ENCODE measurements at places on chromosomes 13 and 19.

- peak; percentile 15 for DNase-seq
These were observed 1.0 kb upstream of the CRYL1 start for GRCh38 chr13:20526664-20527063.

GRCh38 chr13:75226733-75227435 lies 255.1 kb downstream of the TBC1D4 start:
- no peak for DNase-seq

DNA sequence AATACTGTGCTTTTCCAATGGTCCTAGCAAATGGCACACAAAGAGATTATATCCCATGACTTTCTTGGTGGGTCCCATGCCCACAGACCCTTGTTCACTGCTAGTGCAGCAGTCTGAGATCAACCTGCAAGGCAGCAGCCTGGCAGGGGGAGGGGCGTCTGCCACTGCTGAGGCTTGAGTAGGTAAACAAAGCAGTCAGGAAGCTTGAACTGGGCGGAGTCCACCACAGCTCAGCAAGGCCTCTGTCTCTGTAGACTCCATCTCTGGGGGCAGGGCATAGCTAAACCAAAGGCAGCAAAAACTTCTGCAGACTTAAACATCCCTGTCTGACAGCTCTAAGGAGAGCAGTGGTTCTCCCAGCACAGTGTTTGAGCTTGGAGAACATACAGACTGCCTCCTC lies 82.9 kb downstream of the ZNF737 start:
- DNase-seq: no peak

- DNase-seq: no peak
These were observed 431.2 kb upstream of the SLC10A2 start for GRCh38 chr13:103497404-103497803.

DNA sequence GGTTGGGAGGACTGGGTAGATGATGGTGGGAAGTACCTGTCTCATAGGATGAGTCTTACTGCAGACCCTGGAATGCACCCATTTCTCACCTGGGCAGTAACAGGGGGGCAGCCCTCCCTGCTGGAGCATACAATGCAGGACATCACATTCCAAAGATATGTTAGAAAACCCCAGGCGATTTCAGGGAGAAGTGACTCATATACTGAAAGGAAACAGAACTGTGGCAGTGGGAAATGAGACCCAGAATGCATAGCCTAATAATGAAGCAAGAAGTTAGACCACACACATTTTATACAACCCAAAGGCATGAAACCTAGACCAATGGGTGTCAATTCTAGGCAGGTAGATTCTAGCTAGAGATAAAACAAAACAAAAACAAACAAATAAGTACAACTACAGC lies 402.7 kb downstream of the IRS2 start:
- no peak for DNase-seq

All from COR-L47 (cell line).